ENCODE measurements at places on chromosomes 2 and 18.

DNA sequence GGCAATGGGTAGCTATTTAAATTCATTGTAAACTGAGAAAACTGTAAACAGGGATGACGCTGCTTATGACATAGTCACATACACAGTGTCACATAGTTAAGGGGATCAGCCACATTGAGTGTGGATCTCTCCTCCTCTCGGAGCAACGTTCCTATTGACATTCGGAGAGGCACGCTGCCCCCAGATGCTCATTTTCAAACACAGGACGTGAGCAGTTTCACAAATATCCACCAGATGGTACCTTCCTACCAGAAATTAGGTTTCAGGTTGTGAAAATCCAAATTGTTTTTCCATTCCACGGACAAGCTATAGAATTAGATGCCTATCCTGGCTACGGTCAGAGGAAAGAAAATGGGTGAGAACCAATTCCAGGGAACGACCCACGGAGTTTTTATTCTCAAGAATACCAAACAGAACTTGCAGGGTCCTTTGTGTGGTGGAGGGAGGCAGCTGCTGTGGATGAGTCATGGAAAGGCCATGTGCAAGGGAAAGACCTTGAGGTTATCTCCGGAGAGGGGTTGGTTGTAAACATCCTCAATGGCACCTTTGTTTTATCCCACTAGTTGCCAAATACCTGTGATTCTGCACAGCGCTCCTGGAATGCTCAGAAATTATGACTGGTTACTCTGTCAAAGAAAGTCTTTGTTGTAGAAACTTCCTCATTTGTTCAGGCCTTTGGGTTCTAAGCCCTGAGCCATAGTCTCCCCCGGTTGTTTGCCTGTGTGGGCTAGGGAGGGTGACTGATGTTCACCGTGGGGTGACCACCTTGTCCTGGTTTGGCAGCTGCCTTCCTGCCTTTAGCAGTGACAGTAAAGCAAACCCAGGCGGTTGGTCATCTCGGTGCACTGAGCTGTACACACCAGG lies 88.0 kb downstream of the ACTR3 start:
- peak; percentile 43 for DNase-seq

DNA sequence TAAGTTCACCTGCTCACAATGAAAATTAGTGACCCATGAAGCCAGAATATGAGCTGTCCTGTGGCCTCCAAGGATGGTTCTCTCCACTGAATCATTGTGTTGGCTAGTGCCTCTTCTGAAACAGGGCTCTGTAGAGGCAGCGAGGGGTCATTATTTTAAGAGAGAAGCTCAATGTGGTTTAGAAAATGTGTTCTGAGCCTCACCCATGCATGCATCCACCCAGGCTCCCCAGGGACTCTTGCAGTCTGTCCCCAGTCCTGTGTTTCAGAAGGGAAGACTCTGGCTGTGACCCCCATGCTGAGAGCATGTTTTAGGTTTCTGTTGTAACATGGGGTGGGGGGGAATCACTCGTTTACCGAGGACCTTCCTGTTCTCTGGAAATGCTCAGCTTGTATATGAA lies 135.2 kb downstream of the RNF144A start:
- no peak for DNase-seq

GRCh38 chr2:38099099-38100028 lies 23.4 kb upstream of the CYP1B1 start:
- DNase-seq, result peak; percentile 47

- no peak for DNase-seq
Observed at GRCh38 chr2:85091838-85092237, 41.4 kb upstream of the TCF7L1 start.

- no peak for DNase-seq
Observed at GRCh38 chr2:161901460-161901859, 172.6 kb downstream of the DPP4 start.

DNA sequence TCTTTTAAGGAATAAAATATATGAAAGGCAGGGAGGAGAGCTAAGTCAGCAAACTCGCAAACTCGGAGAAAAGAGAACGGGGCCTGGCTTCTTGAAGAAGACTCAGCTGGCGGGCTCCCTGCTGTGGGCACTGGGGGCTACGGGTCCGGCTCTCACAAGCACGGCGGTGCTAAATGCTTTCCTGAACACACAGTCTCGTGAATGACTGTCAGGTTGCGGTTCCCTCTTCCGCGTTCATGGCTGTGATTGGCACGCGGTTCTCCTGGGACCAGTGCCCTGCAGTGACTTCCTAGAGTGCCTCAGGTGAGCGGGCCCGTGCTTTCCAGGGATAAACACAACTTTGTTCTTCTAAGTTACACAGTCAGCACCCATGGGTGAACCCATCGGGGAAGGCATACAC lies 208.4 kb downstream of the HDAC4 start:
- DNase-seq, result no peak

GRCh38 chr2:28400419-28400818 lies 7.8 kb downstream of the FOSL2 start:
- DNase-seq, result no peak

- no peak for DNase-seq
Observed at GRCh38 chr2:182266909-182267308, 159.9 kb downstream of the PDE1A start.

DNA sequence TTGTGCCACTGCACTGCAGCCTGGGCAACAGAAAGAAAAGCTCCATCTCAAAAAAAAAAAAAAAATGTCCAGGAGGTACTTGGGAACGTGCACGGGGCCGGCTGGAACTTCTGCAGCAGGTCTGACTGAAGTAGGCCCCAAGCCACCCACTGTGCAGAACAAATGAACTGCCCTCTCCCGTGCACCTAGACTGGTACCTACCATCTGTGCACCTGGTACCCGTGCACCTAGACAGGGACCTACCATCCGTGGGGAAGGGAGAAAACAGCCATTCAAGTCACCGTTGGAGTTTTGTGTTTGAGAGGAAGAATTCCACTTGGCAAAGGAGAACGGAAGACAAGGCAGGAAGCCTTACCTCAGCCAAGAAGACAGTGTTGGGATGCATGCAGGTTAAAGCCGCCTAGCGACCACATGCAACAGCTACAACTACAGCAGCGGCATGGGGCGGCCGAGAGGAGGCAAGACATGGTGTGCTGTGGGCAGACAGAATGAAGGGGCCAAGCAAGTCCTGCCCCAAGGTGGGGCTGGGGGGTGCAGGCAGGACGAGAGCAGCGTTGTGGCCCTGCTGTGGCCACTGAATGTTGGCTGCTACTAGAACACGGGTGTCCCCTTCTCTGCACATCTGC lies 16.1 kb downstream of the ST3GAL5 start:
- DNase-seq, result no peak
